ENCODE measurements at places on chromosomes 4 and X.

DNA sequence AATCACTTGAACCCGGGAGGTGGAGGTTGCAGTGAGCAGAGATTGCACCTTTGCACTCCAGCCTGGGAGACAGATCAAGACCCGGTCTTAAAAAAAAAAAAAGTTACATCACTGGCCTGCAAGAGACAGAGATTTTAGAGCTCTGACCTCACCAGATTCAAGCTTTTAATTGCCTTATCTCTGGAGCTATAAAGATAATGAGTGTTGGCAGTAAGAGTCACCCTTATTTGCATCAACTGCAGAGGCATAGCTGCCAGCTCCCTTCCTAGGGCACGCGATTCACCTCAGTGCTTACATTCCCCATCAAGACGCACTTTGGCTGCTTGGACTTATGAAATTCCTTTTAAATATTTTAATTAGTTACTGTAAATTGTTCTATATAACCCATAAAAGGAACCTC lies 12.5 kb upstream of the SPATA4 start:
- no peak for DNase-seq

- DNase-seq, result no peak
Measured at GRCh38 chr4:166277401-166277800, 404.4 kb downstream of the TLL1 start.

- DNase-seq, result no peak
Measured at GRCh38 chr4:183164963-183165362, 65.9 kb downstream of the WWC2 start.

DNA sequence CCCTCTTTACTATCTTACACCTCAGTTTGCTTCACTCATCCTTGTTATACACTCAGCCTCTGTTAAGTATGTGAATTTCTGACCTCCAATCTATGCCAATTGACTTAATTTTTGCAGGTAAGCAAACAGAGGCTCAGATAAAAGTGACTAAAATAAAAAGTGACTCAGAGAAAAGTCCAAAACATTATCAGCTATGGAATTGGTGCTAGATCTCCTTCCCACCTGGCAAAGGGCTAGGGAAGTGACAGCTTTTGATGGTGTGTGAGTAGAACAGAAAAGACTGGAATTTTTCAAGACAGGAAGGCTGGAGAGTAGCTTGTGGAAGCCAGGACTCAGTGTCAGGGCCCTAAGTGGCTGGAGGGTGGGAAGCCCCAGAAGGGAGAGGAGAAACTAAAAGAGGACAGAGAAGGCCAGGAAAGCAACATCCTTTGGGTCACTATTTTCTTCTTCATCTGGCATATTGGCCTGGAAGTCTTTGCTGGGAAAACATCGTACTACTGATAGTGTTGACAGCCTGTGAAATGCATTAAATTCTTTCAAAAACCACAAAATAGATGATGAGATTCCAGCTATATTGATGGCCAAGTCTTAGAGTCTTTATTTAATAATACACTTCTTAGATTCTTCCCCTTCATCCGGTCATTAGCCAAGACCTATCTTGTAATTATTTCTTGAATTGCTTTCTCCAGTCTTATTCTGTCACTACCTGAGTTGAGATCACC lies 392.8 kb downstream of the RAPGEF2 start:
- DNase-seq, result no peak

DNA sequence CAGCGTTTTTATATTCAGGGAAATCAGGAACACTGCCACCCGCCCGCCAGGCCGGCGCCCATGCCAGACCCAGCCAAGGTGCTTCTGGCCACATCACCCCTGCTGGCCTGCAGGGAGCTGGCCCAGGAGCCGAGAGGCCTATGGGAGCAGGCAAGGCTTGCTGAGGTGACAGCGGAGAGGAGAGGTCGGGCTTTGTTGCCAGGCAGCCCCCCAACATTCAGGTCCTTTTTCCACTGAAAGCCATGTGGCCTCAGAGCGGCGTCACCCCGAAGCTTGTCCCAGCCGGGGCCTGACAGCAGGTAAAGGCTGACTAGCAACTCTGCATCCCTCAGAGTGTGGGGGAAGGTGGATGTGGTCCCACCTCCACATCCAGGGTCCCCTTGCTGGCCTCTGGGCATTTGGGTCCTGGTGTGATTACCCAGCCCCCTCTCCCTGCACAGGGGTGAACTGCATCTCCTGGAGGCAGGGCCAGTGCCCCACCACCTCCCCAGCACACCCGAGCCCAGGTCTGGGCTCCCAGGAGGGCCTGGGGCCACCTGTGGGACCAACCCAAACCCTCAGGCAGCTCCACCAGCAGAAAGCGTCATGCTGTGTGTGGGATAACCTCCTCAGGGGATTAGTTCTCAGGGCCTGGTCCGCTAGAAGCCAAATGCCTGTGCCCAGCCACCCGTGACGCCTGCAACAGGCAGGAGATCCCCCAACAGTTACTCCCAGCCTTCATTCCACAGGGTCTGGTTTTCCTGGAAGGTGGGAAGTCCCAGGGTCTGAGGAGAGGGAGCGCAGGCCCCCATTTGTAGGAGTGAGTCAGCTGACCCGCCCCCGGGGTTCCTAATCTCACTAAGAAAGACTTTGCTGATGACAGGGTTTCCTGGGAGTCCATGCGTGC lies at the start of gene PDE6B:
Gene PDE6B (plus strand): TSS at position 869 of the 886 bp plus-strand sequence. CDS start 54 bp downstream, outside the sequence.
- DNase-seq, result no peak
